ENCODE measurements at places on chromosomes 3 and 15.

- no peak for DNase-seq
These were observed 58.6 kb downstream of the FBXL22 start for GRCh38 chr15:63655683-63656372.

GRCh38 chr3:174986685-174987084 lies 127.6 kb downstream of the NAALADL2 start:
- DNase-seq: no peak

GRCh38 chr3:19348500-19348899 lies 200.2 kb downstream of the KCNH8 start:
- no peak for DNase-seq

DNA sequence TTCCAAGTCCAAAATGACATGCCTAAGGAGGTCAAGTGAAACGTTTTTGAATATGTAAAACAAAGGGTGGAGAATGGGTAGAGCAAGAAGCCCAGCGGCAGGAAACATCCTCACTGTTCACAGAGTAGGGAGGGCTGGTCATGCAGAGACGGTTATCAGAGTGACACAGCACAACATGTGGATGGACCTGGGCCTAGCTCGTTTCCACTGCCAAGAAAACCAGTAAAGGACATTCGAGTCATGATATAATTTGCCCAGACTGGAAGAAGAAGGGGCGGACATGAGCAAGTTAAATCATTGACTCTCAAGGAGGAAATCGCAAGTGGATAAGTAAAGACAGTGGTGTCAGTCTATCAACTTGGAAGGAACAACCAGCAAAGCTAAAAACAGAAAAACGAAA lies 89.3 kb downstream of the LRIG1 start:
- no peak for DNase-seq

GRCh38 chr3:196128172-196128843 lies 46.4 kb upstream of the TFRC start:
- no peak for DNase-seq

- DNase-seq: no peak
These were observed 18.8 kb downstream of the ASTE1 start for GRCh38 chr3:131007782-131008181.
